D721Med (cell line): ENCODE measurements at places on chromosomes 16 and 17.

GRCh38 chr17:28508211-28508724, 2.1 kb downstream of the FOXN1 start:
- no peak for DNase-seq

GRCh38 chr17:68359791-68360535, 68.7 kb downstream of the ARSG start:
- DNase-seq = no peak

- DNase-seq = no peak
These were observed 11.0 kb downstream of the DNASE1 start for GRCh38 chr16:3665508-3665907.

GRCh38 chr17:46911311-46911710, 11.6 kb upstream of the GOSR2 start:
- no peak for DNase-seq

- no peak for DNase-seq
These were observed 260.8 kb upstream of the TNRC6C start for GRCh38 chr17:77697480-77698400.

GRCh38 chr17:31525801-31526549, 134.5 kb downstream of the RAB11FIP4 start:
- no peak for DNase-seq

GRCh38 chr17:32253117-32253611, 12.5 kb upstream of the RHBDL3 start:
- no peak for DNase-seq

DNA sequence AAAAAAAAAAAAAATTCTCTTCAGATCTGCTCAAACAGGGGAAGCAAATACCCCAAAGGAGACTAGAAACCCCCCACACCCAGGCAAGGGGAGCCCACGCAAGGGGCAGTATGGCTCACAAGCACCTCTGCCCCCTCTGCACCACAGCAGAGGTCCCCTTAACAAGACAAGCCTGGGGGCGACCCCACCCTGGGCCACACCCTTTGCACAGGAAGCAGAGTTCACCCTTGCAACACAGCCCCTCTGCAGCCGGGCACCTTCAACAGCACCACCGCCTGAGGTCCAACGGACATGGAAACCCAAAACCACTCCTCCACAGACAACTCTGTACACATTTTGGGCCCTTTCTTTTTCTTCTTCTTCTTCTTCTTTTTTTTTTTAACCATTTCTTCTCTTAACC, 12.8 kb downstream of the AXIN1 start:
- no peak for DNase-seq

GRCh38 chr16:84795329-84796053, 24.3 kb upstream of the CRISPLD2 start:
- DNase-seq = no peak

DNA sequence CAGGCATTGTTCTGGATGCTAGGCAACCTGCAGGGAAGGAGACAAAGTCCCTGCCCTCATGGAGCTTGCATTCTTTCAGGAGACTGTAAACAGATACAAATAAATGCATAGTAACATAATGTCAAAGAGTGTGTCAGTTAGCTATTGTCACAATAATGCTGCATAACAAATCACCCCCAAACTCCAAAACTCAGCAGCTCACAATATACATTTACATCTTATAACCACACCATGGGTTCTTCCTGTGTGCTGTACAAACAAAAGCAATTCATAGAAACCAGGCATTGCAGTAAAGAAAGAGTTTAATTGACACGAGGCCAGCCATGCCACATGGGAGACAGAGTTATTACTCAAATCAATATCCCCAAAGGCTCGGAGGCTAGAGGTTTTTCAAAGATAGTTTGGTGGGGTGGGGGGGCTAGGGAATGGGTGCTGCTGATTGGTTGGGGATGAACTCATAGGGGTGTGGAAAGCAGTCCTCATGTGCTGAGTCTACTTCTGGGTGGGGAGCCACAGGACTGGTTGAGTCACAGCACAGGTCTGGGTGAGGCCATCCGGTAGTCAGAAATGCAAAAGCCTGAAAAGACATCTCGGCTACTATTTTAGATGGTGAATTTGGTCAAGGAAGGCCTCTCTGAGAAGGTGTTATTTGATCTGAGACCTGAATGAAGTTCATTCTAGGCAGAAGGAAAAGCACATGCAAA, 79.0 kb downstream of the GPRC5B start:
- no peak for DNase-seq

DNA sequence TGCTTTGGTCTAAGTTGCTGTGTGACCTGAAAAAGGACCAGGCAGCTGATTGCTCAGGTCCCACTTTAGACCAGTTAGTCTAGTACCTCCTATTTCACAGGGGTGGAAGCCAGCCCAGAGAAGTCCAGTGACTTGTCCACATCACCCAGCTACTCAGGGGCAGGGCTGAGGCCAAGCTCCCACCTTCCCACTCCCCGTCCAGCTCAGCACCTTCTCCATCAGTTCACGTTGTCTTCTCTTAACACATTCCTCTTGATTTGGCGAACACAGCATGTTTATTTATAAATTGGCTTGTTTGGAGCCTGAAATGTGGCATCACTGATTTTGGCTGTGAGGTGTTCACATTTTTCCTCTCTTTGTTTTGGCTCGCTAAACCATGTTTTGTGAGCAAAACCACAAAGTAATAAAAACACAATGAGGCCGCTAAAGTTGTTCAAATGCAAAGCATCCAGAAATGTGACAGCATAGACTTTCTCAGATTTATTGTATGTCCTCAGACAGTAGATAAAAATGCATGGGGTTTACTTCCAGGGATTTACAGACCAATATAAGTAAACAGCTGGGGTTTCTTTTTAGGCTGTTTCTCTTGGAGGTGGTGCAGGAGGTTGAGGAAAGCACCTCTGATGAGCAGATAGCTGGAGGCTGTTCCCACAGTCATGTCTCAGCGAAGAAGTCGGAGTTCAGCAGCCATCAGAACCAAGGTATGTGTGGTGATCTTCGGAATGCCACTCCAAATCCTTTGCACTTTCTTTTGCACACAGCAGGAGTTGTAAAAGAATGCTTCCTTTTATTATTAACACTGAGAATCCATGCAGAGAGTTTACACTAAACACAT, 88.4 kb downstream of the PLXDC1 start:
- no peak for DNase-seq
